Activated T-cell treated with anti-CD3 and anti-CD28 coated beads, Interleukin-2, amount 50 U/mL, for 72 hours (primary cell): ENCODE measurements at places on chromosomes 2 and 18.

GRCh38 chr2:163375472-163375871, 360.3 kb downstream of the FIGN start:
- H3K4me1 ChIP-seq, result no peaks in the 10 kb centered on the region
- no peak overlapping the region for H3K27ac ChIP-seq
- H3K36me3 ChIP-seq, result no peaks in the 10 kb centered on the region
- H3K4me3 ChIP-seq, result no peak overlapping the region
- H3K27me3 ChIP-seq, result no peaks in the 10 kb centered on the region

GRCh38 chr2:34892766-34893165, 1293.7 kb upstream of the FAM98A start:
- no peaks in the 10 kb centered on the region for H3K27me3 ChIP-seq
- H3K27ac ChIP-seq, result no peak overlapping the region
- H3K36me3 ChIP-seq, result no peaks in the 10 kb centered on the region
- no peak for DNase-seq

- DNase-seq, result no peak
- H3K36me3 ChIP-seq, result no peaks in the 10 kb centered on the region
- no peaks in the 10 kb centered on the region for H3K27me3 ChIP-seq
- H3K4me1 ChIP-seq, result peaks cover 42% of the 10 kb centered on the region
- no peak overlapping the region for H3K27ac ChIP-seq
These were observed 95.1 kb downstream of the SMAD7 start for GRCh38 chr18:48855422-48856377.

DNA sequence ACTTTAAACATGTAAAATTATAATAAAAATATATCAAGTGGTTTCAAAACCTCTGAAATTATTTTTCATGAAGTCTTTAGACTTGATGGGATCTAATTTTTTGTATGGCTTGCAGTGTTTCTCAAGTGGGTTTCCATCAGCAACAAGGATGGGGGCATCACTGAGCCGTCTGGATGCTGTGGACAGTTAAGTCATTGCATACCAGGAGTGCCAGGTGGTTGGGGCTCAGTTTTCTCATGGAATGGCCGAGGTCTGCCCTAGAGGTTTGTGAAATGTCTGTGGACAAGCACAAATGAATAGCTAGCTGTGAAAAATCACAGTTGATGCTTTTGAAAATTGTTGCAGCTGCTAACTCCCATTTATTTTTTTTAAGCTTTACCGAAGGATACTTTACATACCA, 1.7 kb downstream of the PRELID3A start:
- no peak overlapping the region for H3K27ac ChIP-seq
- peaks cover 30% of the 10 kb centered on the region for H3K27me3 ChIP-seq
- no peak for DNase-seq
- peaks cover 14% of the 10 kb centered on the region for H3K4me1 ChIP-seq

- DNase-seq, result peak; percentile 89
- H3K4me1 ChIP-seq, result peaks cover 20% of the 10 kb centered on the region
- H3K4me3 ChIP-seq, result peak overlapping the region; percentile 83
- peak overlapping the region; percentile 90 for H3K27ac ChIP-seq
- H3K27me3 ChIP-seq, result no peaks in the 10 kb centered on the region
- peaks cover 16% of the 10 kb centered on the region for H3K36me3 ChIP-seq
These were observed 27.5 kb downstream of the BOLA3 start for GRCh38 chr2:74119912-74120825.

- no peak overlapping the region for H3K4me3 ChIP-seq
- H3K4me1 ChIP-seq, result peaks cover 5% of the 10 kb centered on the region
- DNase-seq, result no peak
- peaks cover 12% of the 10 kb centered on the region for H3K27me3 ChIP-seq
- H3K27ac ChIP-seq, result no peak overlapping the region
- H3K36me3 ChIP-seq, result no peaks in the 10 kb centered on the region
These were observed 53.0 kb upstream of the LGALSL start for GRCh38 chr2:64400733-64401528.

- no peak overlapping the region for H3K27ac ChIP-seq
- H3K36me3 ChIP-seq, result no peaks in the 10 kb centered on the region
- no peaks in the 10 kb centered on the region for H3K4me1 ChIP-seq
- H3K27me3 ChIP-seq, result peaks cover 14% of the 10 kb centered on the region
- no peak overlapping the region for H3K4me3 ChIP-seq
These were observed 348.7 kb upstream of the HS6ST1 start for GRCh38 chr2:128667391-128667790.

DNA sequence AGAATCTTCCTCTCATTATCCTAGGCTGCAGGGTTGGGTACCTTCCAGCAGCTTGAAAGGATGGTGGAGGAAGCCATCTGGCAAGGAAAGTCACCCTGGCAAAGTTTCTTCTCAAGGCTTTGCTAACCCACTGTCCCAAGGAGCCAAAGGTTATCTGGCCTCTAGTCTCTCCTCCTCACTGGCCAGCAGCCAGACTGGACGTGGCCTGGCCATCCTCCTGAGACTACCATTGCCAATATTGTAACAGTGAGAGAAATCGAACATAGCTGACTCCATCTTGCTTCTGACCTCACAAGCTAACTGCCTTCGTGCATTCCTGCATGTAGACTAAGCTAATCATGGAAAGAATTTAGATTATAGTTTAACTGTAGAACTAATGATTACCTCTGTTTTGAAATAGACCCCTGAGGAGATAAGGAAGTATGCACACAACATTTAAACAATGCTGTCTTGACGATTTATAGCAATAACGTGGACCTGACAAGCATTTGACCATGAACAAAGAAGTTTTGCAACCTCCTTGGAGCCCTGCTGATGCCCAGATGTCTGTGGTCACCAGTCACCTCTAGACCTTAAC, 7.8 kb upstream of the ANXA4 start:
- no peaks in the 10 kb centered on the region for H3K36me3 ChIP-seq
- H3K4me1 ChIP-seq, result no peaks in the 10 kb centered on the region
- H3K27me3 ChIP-seq, result no peaks in the 10 kb centered on the region
- H3K4me3 ChIP-seq, result no peak overlapping the region

GRCh38 chr2:237182422-237183123, 96.9 kb downstream of the COPS8 start:
- no peaks in the 10 kb centered on the region for H3K36me3 ChIP-seq
- H3K4me3 ChIP-seq, result no peak overlapping the region
- no peak overlapping the region for H3K27ac ChIP-seq
- DNase-seq, result no peak

DNA sequence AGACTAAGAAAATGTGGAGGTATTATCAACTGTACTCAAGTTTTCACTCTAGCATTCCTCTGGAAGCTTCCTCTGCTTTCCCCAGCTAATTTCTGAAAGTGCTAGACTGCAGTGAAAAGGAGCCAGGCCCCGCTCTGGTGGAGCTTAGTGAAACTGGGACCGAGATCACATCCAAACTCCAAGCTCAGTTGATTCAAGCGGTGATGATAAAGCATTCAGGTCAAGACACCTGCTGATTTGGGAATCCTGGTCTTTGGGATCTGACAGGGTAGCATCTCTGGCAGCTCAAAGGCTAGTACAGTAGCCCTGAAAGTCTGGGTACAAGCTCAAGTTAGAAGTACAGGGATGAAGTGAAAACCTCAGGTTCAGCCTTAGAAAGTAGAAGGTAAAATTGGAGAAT, 120.2 kb upstream of the CRIM1 start:
- H3K4me1 ChIP-seq, result peaks cover 12% of the 10 kb centered on the region
- peaks cover 9% of the 10 kb centered on the region for H3K36me3 ChIP-seq
- no peak for DNase-seq
- no peak overlapping the region for H3K4me3 ChIP-seq
- H3K27me3 ChIP-seq, result no peaks in the 10 kb centered on the region
- H3K27ac ChIP-seq, result no peak overlapping the region

DNA sequence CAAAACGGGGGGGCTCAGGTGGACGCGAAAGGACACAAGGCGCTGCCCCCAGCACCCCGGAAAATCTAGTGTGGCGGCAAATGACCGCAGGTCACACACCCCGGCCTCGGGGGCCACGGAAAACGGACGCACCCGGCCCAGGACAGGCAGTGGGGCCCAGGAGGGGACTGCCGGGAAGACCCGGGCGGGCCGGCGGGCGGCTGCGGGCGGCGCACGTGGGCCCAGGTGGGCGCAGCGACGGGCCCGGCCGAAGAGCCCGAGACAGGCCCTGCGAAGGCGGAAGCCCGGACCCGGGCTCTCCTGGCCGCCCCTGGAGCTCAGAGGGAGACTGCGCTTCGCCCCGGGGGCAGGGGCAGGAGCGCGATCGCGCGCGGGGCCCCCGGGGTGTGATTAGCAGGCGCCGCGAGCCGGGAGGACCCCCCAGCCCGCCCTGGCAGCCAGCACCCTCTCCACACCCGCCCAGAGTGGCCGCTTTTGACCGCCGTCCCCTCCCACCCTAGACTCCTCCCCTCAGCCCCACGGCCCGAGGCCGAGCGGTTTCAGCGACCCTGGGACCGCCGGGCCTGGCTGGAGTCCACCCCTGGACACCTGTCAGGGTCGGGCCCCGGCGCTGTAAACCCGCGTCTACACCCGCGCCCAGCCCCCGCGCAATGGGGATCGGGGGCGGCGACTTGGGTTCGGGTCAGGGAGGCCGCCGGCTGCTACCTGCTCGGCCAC, 773 bp downstream of the MBP start:
- peaks cover 22% of the 10 kb centered on the region for H3K36me3 ChIP-seq
- peak overlapping the region; percentile 100 for H3K4me3 ChIP-seq
- H3K27me3 ChIP-seq, result no peaks in the 10 kb centered on the region
- peaks cover 73% of the 10 kb centered on the region for H3K4me1 ChIP-seq
- DNase-seq, result peak; percentile 61

DNA sequence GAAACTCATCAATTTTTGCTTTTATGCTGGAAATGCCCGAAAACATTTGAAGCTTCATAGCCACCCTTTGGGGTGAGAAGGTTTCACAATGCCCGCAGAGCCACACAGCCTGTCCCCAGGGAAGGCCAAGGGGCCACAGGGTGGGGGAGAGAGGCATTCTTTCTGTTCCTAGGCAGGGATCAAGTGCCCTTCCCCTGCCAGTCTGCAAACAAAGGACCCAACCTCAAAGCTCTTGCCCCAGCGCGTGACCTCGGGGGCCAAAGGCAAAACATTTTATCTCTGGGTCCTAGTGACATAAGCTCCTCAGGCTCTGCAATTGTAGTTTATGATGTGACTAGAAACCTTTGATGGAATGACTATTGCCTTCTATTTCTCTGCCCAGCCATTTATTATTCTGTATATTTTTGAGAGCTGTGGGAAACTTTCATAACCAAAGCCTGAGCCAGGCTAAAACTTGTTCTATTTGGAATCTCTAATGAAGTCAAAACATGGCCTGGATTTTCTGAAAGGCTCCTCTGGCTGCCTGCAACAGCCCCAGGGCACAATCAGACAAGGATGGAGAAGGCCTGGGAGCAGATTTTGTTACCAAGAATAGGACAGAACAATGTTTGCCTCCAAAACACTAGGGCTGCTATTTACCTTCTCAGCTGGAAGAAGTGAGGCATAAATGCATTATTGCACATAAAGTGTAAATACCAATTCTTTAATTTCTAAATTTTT, 137.2 kb upstream of the KCTD1 start:
- H3K27me3 ChIP-seq, result no peaks in the 10 kb centered on the region
- no peak overlapping the region for H3K27ac ChIP-seq
- no peaks in the 10 kb centered on the region for H3K36me3 ChIP-seq
- H3K4me3 ChIP-seq, result no peak overlapping the region

DNA sequence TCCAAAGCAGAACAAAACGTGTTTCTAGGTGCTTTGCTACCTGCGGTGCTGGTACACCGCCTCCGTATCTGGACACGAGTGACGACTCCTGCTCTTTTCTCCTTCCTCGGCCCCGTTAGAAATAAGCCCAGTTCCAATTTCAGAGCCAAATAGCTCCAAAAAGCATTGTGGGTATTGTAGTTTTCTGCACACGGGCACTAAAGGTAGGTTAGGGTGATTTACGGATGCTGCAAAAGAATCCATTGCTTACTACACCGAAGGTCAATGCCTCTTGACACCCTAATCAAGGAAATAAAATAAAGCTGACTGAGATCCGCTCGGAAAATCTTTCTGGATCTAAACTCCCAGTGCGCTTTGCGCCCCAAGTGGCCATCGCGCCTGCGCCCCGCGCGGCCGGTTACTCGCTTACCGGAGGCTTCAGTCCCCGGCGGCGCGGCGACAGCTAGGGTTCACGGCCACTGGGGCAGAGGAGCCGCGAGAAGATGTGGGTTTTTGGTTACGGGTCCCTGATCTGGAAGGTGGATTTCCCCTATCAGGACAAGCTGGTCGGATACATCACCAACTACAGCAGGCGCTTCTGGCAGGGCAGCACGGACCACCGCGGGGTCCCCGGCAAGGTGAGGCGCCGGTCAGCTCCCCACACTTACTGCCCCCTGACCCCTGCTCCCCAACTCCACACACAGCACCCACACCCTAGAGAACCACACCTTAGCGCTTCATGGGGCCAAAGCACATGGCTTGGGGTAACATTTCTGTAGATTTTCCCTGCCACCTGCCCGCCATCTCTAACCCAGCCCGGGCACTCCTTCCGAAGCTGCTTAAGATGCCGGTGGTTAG, at the start of gene CHAC2:
Gene CHAC2, plus strand, starts transcription at position 400 of the 837 bp plus-strand sequence. Its CDS starts 83 bp downstream, at position 483.
- no peaks in the 10 kb centered on the region for H3K27me3 ChIP-seq
- H3K4me3 ChIP-seq, result peak within 1 kb of the TSS; percentile 92
- H3K36me3 ChIP-seq, result peaks cover 3% of the 10 kb centered on the region
- H3K27ac ChIP-seq, result peak within 1 kb of the TSS; percentile 94
- peak; percentile 90 for DNase-seq
- peaks cover 47% of the 10 kb centered on the region for H3K4me1 ChIP-seq

DNA sequence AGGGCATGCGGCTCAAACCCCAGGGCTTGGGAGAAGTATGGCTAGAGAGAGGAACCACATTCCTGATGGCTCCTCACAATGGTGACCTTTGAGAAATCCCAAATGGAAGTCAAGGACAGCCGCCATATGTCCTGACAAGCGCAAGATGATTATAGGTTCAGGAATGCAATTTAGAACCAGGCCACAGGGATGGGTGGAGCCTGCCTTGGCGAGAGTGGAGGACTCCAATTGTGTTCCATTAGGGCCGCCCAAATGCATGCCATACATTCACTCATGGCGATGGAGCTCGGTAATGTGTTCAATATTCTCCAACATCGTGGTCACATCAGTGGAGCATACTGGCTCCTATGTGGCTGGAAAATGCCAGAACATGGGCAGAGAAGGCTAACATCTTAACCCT, 662.9 kb upstream of the ID2 start:
- no peaks in the 10 kb centered on the region for H3K27me3 ChIP-seq
- no peak for DNase-seq
- H3K36me3 ChIP-seq, result peaks cover 8% of the 10 kb centered on the region
- no peak overlapping the region for H3K27ac ChIP-seq
- peaks cover 27% of the 10 kb centered on the region for H3K4me1 ChIP-seq

DNA sequence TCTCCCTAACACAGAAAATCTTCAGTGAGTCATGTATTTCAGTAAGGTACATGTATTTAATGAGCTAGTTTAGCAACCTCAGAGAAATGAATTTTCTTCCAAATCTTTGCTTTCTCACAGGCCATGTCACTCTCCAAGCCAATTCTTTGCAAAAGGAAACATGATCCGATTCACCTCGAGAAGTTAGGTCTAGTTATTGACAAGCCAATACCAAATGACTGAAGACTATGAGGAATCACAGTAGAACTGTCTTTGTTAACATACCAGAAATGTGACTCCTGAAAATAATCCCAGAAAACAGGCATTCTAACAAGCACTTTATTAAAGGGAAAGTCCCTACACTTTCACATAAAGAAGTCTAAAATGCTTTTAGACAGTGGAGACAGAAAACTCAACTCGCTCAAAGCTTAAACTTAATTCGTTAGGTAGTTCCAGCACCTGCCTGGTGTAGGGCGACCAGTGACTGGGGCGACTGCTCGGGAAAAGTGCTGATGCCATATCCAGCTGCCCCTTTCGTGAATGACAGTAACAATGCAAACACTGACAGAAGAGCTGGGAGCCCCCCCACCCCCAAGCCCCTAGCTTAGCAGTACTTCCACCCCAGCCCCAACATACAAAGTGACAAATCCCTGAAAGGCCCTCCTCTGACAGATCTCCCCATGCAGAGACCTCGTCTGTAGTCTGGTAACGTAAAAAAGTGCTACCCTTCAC, 1.8 kb downstream of the MEMO1 start:
- H3K4me1 ChIP-seq, result peaks cover 70% of the 10 kb centered on the region
- peak; percentile 27 for DNase-seq
- H3K36me3 ChIP-seq, result no peaks in the 10 kb centered on the region
- no peaks in the 10 kb centered on the region for H3K27me3 ChIP-seq
- peak overlapping the region; percentile 97 for H3K4me3 ChIP-seq
